ENCODE measurements at places on chromosomes 16 and 17.

DNA sequence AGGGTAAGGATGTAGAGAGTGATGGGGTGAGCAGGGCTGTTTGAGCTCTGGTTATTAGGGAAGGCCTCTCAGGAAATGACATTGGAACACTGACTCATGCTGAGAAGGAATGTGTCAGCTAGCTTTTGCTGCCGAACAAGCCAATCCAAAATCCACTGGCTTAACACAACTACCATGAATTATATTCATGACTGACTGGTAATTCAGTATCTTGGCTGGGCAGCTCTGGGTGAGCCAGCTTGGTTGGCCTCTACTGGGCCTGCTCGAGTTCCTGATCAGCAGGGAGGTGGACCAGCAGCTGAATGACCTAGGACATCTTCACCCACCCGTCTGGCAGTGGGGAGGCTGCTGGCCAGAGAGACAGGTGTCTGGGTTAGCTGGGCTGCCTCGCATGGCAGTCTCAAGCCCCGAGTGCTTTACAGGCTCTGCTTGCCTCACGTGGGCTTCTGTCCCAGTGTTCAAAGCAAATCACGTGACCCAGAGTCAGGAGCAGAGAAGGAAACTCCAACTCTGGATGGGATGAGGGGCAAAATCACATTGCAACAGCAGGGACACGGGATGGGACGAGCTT is 209.4 kb downstream of the KATNIP start:
- DNase-seq = no peak

DNA sequence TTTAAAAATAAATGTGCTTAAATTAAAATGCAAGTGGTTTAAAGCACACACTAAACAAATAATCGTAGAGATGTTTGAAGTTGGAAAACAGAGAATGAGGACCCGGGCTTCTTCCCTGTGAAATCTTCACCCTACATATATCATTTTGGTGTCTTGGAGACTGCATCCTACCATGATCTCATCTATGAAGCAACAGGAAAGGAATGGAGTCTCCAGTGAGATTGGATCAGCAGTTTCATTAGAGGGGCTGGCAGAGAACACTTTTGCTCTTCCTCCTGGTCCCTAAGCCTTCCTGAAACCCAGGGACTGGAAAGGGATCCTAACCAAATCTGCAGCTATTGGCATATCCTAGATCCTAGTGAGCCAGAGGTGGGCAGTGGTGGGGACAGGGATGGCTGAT is 85.0 kb downstream of the GRIN2A start:
- no peak for DNase-seq

DNA sequence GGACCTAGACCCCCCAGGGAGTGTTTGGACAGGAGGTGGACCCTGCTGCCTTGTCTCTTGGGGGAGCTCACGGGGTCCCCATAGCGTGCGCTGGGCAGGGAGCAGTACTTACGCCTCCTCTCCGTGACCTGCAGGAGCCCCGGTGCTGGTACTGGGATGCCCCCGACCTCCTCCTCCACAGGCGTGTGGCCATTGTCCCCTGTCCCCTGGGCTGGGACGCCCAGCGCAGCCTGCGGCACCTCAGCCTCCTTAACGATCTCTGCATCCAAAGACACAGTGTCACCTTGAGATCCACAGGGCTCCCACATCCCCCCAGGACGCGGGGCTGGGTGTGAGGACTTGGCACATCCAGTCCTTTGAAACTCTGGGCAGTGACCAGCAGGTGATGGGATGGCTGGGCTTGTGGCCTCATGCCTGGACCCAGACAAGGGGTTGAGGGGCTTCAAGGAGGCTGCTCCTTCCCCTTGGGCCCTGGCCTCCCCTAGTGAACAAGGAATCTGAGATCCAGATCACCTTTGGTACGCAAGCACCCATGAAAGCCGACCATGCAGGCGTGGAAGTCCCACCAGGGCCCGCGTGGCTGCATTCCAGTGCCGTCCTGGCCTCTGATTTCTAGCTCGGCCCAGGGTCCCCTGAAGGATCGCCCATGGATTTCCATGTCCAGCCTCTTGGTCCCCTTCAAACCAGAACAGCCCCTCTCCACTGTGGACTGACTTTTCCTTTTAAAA is 9.9 kb downstream of the DBNDD1 start:
- DNase-seq = no peak

DNA sequence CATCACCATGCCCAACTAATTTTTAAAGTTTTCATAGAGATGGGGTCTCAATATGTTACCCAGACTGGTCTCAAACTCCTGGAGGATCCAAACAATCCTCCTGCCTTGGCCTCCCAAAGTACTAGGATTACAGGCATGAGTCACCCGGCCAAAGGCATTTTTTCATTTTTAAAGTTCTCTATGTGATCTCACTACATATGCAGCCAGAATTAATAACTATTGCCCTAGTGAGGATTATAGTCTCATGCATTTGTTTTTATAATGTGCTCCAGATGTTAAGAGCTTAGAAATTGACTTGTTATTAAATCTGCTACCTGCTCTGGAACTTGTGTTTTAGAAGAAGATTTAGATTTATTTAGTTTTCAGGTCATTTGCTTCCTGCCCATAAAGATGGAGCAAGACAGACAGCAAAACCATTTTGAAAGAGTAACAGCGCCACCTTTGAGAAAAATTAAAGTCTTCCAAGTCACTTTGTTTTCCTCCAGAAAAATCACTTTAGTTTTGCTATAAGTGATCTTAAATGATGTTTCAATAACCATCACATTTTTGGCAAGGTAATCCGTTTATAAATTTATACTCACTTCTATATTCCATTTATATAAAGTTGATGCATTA is 79.5 kb downstream of the CA4 start:
- DNase-seq = no peak
